Body of pancreas (tissue), 4 donors: ENCODE measurements at places on chromosomes 3 and 15. TPM values are rescaled to one million over a fixed set of nuclear protein-coding genes. Genes with fewer than 3 reads are reported as not detected.

Gene TMEM212
- total RNA-seq = not detected

DNA sequence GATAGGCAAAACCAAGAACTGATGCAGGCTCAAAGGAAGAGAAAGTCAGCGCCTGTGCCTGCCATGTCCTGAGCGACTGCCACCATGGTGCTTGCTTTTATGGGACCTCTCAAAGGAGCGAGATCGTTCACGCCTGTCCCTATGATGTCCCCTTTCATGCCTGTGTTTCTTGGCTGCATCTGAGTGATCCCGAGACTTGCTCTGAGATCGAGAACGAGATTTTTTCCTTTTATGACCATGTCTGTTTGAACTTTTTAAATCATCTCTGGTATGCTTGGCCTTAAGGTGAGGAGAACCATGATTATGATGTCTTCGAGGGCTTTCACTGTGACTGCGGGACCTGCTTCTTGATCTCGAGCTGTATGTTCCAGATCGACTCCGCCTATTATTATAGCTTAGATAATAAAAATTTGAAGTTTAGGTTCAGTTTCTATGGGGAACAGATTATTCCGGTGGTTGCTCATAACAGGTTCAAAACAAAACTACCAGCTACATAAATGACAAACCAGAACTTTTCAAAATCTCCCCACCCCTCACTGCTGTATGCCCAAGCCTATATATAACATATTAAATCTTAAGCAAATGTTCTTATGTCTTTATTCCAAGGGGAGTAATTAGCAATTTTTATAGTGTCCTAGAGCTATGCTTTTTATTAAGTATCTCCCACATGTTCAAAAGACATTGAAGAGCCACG lies 11.6 kb downstream of the CCNL1 start:
- peaks cover 53% of the 10 kb centered on the region for H3K36me3 ChIP-seq
- no peaks in the 10 kb centered on the region for H3K27me3 ChIP-seq
- no peak for DNase-seq
- H3K4me3 ChIP-seq = no peak overlapping the region
- no peak overlapping the region for H3K27ac ChIP-seq
- H3K4me1 ChIP-seq = peaks cover 1% of the 10 kb centered on the region

Gene VILL
- 3.6 TPM for total RNA-seq

GRCh38 chr3:56923526-56924224 lies 121.9 kb upstream of the ARHGEF3 start:
- peak overlapping the region; percentile 32 for H3K27ac ChIP-seq
- no peaks in the 10 kb centered on the region for H3K36me3 ChIP-seq
- no peaks in the 10 kb centered on the region for H3K27me3 ChIP-seq
- H3K4me3 ChIP-seq = no peak overlapping the region
- DNase-seq = peak; percentile 23

Gene TRIM59
- total RNA-seq = 2.1 TPM

Gene WDR93
- not detected for total RNA-seq

Gene SAMMSON
- 2.1 TPM for total RNA-seq

Gene GALNT15
- total RNA-seq = 21.8 TPM

DNA sequence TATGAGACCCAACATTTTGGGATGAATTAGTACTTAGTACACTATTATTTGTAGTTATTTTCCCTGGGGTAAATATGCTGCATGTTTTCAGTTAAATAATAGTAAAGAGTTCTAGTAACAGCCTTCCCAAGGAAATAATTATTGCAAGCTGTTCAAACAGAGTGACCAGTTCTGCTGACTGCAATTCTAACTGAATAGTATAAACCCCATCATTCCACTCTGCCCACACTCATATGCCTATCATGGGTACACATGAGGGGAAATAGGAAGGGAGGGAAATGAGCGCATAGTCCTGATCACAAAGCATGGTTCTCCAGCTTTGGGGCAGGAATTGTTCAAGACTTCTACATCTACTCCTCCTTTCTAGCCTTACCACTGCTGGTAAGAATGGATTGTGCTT lies 18.7 kb downstream of the UQCC5 start:
- H3K4me3 ChIP-seq = no peak overlapping the region
- peaks cover 36% of the 10 kb centered on the region for H3K4me1 ChIP-seq
- DNase-seq = no peak
- H3K36me3 ChIP-seq = peaks cover 4% of the 10 kb centered on the region
- no peaks in the 10 kb centered on the region for H3K27me3 ChIP-seq

Gene CSPG4
- total RNA-seq = 13.8 TPM

Gene CPNE9
- total RNA-seq = not detected

Gene ZBBX
- total RNA-seq = 0.26 TPM
